GM20000 (cell line): ENCODE measurements at places on chromosomes 12 and 14.

- DNase-seq = peak; percentile 58
Measured at GRCh38 chr14:93212432-93212831, 5.4 kb downstream of the UBR7 start.

- DNase-seq = no peak
Measured at GRCh38 chr12:109618082-109618481, 44.5 kb downstream of the MVK start.

- no peak for DNase-seq
Measured at GRCh38 chr14:37643701-37644100, 48.3 kb downstream of the TTC6 start.

- DNase-seq = peak; percentile 49
Measured at GRCh38 chr12:12582193-12582881, 19.7 kb upstream of the DUSP16 start.
